T-cell (primary cell): ENCODE measurements at places on chromosomes 5 and 9.

DNA sequence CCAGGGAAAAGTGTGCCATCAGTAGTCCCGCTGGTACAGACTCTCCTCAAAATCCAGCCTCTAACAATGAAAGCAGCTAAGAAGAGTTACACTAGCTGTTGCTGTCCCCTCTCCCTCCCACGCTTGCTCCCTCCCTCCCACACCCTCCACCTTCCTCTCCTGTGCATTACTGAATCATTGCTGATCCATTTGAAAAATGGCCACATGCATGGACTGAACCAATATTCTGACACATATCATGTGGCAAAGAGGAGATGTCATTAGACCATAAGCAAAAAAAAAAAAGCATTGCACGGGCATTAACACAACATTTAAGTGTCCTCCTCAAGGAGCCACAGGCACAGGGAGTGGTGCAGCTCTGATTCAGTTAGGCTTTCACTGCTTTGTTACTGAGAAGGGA, 37.9 kb downstream of the LHFPL2 start:
- no peak for DNase-seq

- no peak for DNase-seq
Measured at GRCh38 chr5:937151-937924, 44.7 kb downstream of the TRIP13 start.

- DNase-seq = no peak
Measured at GRCh38 chr5:62066761-62067277, 239.2 kb upstream of the KIF2A start.

DNA sequence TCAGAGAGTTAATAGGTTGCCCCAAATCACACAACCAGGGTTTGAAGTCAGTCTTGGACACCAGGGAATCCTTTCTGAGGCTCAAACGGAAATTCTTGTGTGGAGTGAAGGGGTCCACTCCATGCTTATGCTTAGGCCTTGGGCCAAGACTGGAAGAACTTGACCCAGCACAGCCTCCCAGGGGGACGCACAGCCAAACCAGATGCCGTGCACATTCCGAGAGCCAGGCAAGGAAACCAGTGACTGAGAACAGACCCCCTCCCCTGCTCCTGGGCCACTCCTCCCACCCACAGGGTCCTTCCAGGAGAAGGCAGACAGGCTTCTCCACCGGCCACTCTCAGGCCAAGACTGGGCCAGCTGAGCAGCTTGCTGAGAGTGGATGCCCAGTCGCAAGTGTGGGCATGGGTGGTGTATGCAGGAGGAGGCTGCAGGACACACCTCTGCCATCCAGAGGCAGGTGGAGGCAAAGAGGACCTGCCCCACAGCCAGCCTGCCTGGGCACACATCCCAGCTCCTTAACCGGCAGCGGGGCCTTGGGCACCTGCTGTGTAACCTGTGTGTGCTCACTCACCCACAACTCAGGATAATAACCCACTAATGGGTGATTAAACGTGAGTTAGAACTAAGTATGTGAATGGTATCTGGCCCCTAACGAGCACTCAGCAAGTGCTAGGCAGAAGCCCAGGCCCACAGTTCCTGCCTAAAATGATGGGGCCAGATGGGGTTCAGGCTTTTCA, 38.0 kb downstream of the NIPAL4 start:
- DNase-seq = no peak

DNA sequence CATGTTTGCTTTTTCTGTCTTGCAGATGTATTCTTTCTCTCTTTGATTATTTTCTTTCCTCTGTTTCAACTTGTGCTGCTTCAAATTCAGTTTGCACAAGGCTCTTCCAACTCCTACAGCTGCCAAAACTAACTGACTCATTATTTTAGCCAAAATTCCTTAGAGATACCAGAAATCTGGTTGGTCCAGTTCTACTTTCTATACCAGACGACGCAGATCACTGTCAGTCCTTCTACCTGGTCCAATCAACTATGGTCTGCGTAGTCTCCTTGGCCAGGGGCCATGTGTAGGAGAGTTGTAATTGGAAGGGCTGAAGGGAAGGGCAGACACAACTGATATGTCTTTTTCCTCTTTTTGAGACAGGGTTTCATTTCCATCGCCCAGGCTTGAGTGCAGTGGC, 51.9 kb upstream of the JAK2 start:
- no peak for DNase-seq

- peak; percentile 31 for DNase-seq
Measured at GRCh38 chr5:178279723-178280438, 47.3 kb upstream of the PHYKPL start.

- no peak for DNase-seq
Measured at GRCh38 chr5:180069589-180070247, 1.8 kb downstream of the RNF130 start.

DNA sequence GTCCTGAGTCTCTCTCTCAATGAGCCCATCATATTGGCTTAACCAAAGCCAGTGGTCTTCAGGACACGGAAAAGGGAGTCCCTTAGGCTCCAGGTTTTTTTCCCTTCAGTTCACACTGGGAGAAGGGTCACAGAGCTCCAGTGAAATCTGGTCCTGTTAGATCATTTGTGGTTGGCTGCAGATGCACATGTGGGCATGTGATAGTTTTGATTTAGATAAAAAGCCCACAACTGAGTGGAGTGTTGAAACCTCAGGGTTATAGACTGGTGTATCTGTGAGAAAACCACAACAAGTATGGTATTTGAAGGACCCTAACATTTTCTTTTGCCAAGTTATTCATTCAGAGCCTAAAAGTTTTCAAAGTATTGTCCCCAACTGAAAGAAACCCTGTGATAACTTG, 46.7 kb downstream of the PRLR start:
- no peak for DNase-seq

GRCh38 chr9:23220957-23221356, 605.1 kb downstream of the ELAVL2 start:
- DNase-seq = no peak

- no peak for DNase-seq
Measured at GRCh38 chr5:5941486-5941885, 436.9 kb downstream of the MED10 start.

- no peak for DNase-seq
Measured at GRCh38 chr9:75985515-75985914, 95.0 kb downstream of the PCSK5 start.

DNA sequence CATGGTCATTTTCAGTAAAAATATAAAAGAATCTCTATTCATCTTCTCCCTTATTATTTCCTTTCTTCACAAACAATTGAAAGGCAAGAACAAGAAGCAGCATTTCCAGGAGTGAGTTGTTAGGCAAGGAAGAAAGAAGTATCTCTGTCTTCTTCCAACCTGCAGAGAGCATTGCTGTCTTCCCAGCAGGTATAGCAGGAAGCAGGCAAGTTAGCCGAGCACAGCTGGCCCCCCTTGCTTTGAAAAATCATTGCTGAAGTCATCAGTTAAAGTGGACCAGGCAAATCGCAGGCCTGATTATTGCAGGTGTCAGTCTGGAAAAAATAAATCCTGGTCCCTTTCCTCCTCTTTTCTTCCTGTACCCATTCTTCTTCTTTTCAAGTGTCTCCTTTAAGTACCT, 353.1 kb upstream of the BRINP1 start:
- no peak for DNase-seq

DNA sequence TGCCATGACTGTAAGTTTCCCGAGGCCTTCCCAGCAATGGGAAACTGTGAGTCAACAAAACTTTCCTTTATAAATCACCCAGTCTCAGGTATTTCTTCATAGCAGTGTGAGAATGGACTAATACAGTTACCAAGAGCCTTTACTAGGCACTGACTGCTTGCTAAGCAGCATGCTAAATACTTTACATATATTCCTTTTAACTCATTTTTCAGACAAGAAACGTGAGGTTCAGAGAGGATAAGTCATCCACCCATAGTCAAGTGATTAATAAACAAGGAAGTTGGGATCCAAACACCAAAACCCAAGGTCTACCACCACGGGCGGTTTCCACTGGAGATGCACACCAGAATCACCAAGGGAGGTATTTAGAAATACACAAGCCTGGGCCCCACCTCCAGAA, 50.8 kb downstream of the GABBR2 start:
- no peak for DNase-seq
